Renal cortex interstitium (tissue), 15 donors: ENCODE measurements at places on chromosomes 13 and 19. TPM values are rescaled to one million over a fixed set of nuclear protein-coding genes. Genes with fewer than 3 reads are reported as not detected.

GRCh38 chr13:98813993-98814392, 61.5 kb upstream of the SLC15A1 start:
- no peak for DNase-seq

DNA sequence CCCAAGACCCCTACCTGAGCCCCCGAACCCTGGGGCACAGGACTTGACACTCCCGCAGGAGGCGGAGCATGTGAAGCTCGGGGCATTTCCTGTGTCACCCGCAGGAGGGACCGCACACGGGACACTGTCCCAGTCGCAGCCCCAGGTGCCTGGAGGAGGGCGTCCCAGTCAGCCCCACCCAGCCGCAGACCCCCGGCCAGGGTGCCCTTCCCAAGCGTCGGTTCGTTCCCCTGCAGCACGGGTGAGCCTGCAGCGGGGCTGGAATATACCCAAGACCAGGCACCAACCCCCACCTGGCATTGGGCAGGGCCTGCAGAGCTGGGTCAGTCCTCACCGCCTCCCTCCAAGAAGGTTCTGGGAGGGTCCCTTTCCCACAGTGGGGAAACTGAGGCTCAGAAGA, 21.6 kb downstream of the TCF3 start:
- no peak for DNase-seq

DNA sequence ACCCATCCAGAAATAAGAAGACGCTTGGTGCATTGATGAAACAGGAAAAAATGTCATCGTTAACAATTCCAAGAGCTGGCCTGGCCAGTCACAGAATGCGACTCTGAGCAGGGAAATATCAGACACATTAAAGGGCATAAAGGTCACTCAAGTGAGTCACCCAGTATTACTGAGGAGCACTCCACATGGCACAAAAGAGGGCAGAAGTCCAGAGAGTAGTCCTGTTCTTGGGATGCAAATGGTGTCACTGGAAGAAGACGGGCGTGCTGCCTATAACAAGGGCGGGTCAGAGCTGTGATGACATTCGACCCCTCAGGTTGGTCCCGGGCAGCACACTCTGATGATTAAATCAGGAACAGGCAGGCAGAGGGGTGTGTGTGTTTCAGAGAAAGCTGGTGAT, 720.3 kb downstream of the UQCRFS1 start:
- DNase-seq = no peak

DNA sequence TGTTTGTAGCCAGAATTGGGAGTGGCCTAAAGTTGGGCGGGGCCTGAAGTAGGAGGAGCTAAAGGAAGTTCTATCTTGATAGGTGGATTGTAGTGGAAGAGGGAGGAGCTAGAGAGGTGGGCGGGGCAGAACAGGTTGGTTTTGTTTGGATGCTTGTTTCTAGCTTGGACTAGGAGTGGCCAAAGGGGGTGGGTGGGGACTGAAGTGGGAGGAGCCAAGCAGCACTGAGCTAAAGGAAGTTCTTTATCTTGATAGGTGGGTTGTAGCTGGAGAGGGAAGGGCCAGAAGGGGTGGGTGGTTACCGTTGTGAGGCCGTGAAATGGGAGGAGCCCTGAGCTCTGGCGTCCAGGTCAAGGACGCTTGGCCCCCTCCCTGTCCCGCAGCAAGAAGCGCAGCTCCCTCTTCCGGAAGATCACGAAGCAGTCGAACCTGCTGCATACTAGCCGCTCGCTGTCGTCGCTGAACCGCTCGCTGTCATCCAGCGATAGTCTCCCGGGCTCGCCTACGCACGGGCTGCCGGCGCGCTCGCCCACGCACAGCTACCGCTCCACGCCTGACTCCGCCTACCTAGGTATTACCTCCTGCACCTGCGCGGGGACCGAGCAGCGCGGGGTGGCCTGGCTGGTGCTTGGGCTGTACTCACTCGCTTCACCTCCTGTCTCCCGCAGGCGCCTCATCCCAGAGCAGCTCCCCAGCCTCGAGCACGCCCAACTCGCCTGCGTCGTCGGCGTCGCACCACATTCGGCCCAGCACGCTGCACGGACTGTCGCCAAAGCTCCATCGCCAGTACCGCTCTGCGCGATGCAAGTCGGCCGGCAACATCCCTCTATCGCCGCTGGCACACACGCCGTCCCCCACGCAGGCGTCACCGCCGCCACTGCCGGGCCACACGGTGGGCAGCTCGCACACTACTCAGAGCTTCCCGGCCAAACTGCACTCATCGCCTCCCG, 8.0 kb downstream of the DNASE2 start:
- no peak for DNase-seq

The TMEM238 gene
- polyA plus RNA-seq = 0.78 TPM

The MAP4K1 gene
- polyA plus RNA-seq = 2.3 TPM

The CD33 gene
- 1.8 TPM for polyA plus RNA-seq
